ENCODE measurements at places on chromosomes 3 and 15. TPM values are rescaled to one million over a fixed set of nuclear protein-coding genes. Genes with fewer than 3 reads are reported as not detected.

DNA sequence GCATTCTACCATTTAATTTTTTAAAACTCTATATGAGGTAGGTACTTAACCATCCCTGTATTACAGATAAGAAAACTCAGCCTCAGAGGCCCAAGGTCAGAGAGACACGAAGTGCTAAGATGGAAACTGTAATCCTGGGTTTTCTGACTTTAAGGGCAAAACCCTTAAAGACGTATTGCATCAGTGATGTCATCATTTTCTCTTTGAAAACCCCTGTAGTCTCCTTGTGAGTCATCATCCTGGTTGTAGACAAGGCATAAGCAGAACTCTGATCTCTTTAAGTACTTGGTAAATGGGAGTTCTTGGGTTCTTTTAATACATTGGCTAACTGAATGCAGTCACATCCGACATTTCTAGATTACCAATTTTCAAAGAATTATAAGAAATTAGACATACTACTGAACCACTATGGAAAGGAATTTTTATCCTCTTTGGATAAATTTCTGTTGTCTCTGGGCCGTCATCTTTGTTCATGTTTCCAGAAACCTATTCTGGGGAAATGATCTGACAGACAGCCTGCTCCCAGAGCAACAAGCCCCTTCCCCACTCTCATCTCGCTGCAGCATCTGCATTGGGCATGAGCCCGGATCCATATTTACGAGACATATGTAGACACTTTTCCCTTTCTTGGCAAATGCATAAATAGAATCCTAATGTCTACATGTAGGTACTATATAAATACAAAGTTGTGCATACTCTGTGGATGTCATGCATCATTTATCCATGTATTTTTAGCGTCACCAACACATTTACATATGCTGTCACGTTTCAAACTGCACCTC, 48.7 kb upstream of the MDFIC2 start:
- DNase-seq: no peak

DNA sequence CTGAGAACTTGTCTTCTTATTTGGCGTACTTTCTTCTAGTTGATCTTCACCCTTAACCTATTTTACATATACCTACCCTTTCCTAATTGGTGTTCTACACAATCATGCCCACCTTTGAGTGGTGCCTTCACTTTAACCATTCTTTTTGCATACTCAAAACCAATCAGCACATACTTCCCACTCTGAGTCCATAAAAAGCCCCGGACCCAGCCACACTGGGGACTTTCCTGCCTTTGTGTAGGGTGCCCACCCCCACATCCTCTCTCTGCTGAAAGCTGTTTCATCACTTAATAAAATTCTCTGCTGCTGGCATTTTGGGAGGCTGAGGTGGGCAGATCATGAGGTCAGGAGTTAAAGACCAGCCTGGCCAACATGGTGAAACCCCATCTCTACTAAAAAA, 15.9 kb upstream of the CHST2 start:
- DNase-seq: no peak

The CRBN gene
- 85.1 TPM for polyA plus RNA-seq

DNA sequence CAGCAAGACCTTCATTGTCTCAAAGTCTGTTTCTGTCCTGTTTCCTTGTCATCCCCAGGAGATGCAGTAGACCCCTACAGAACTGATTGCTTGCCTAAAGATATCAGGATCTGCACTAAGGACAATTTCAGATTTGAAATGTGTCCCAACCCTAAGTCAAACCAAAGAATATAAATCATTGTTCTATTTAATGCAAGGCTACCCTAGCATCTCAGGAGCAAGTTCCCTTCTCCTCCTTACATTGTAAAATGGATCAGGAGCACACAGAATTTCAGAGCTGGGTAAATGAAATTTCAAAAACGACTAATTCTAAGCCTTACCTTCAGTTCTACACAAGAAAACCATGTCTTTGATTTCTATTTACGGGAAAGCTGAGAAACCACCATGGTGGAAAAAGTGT, 360.9 kb upstream of the KCNH8 start:
- no peak for DNase-seq

The CHST2 gene
- 19.6 TPM for polyA plus RNA-seq

GRCh38 chr3:129460155-129460554, 20.1 kb downstream of the IFT122 start:
- DNase-seq: no peak
